ENCODE measurements at places on chromosomes 3 and 15. TPM values are rescaled to one million over a fixed set of nuclear protein-coding genes. Genes with fewer than 3 reads are reported as not detected.

CSTA gene
- total RNA-seq: 1.9 TPM

SELENOT gene
- total RNA-seq: 104 TPM

RAB5A gene
- total RNA-seq: 38.4 TPM

SLC28A1 gene
- not detected for total RNA-seq

ST3GAL6 gene
- 1.1 TPM for total RNA-seq

PTPRG gene
- 2.8 TPM for total RNA-seq

DAZL gene
- total RNA-seq: not detected
